Glutamatergic neuron (in vitro differentiated cells): ENCODE measurements at places on chromosomes 2 and 18.
A peak's percentile ranks its signal among the peaks of the same experiment; 100 is the strongest.

- no peak for DNase-seq
Observed at GRCh38 chr2:218748741-218749441, 33.1 kb upstream of the CYP27A1 start.

DNA sequence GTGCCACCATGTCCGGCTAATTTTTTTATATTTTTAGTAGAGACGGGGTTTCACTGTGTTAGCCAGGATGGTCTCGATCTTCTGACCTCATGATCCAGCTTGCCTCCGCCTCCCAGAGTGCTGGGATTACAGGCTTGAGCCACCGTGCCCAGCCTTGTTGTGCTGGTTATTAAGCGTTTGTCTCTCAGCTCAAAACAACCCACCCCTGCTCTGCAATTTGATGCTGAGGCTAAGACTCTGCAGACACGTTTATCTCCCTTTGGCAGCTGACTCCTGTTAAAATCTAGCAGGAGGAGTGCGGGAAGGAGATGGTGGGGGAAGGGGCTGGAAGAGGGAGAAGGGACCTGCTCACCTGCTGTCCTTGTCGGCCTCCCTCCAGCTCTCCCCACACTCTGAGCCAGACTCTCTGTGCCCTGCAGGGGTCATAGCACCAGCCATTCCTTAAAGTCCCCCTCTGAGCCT, 29.9 kb upstream of the IMPA2 start:
- DNase-seq, result peak; percentile 28

DNA sequence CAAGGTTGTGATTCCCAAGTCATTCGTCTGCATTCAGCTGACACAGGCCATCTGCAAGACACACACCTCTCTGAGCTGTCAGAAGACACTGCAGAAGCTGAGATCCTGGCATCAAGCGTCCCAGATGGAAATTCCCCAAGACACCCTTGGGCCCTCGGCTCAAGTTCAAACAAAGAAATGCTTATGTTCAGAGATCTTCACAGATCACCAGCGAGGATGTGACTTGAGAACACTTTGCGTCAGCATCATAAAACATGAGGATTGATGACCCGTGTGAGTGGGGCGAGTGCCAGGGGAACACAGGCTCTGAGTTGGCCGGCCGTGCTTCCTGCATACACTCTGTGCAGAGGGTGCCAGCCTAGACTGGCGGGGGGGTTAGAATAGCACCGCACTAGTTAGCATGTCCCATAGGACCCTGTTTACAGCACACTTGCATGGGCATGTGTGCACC, 36.8 kb downstream of the KCNIP3 start:
- DNase-seq, result peak; percentile 6

GRCh38 chr2:224190936-224191270, 151.8 kb upstream of the SERPINE2 start:
- no peak for DNase-seq

DNA sequence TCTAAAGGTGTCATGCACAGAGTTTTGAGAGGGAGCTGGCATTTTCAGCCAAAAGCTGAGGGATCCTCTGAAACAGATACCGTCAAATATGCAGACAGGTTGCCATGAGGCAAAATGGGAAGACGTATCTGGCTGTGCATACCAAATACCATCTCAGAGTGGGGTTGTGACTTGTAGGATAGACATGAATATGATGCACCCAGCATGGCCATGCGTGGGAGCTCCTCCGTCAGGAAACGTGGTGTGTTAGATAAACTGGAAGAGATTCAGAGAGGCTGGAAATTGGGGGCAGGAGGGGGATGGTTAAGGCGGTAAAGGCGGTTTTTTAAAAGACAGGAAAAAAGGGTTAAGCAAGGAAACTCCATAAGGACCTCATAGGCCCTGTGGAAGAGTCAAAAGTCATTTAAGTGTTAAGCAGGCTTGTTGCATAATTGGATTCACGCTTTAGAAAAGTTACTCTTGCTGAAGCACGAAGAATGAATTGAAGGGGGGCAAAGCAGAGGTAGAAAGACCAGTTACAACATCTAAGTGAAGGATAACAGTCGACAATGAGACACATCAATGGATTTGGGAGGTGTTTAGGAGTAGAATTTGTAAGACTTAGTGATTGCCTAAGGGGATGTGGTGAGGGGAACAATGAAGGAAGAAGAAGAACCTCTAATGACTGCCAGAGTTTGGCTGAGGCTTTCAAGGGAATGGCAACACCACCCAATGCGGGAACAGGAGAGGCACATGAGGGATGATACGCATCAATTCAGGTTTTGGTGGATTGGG, 139.6 kb upstream of the CTAGE1 start:
- no peak for DNase-seq

- no peak for DNase-seq
Observed at GRCh38 chr18:38923540-38923939, 1357.9 kb upstream of the CELF4 start.

DNA sequence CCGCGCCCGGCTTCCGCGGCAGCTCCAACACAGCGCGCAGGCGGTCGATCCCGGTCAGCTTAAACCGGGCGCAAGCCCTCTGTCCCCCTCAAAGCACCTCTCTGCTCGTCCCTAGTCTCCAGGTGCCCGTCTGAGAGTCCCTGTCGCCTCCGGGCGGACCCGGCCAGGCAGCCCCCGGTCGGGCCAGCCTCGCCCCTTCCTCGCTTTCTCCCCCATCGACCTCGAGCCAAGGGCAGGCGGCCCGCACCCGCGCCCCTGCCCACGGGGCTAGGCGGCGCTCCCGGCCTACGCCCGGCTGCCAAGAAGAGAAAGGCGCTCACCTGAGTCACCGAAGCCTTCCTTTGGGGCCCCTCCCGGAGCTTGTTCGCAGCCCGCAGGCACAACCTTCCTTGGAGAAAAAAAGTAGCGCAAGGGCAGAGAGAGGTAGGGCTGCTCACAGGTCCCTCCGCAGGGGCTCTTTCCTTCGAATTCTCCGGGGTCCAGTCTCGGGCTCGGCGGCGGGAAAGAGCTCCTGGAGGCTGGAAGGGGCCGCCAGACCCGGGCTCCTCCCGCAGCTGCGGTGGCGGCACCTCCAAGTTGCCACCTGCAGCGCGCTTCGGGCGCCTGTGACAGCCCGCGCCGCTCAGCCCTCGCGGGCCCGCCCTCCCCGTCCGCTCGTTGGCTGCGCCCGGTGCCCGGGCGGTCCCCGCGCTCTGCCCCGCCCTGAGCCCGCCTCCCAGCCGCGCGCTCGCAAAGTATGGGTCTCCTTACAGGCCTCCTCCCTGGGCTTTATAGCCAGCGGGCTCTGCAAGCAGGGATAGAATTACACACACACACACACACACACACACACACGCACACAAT, 86.5 kb upstream of the EPB41L3 start:
- peak; percentile 85 for DNase-seq

DNA sequence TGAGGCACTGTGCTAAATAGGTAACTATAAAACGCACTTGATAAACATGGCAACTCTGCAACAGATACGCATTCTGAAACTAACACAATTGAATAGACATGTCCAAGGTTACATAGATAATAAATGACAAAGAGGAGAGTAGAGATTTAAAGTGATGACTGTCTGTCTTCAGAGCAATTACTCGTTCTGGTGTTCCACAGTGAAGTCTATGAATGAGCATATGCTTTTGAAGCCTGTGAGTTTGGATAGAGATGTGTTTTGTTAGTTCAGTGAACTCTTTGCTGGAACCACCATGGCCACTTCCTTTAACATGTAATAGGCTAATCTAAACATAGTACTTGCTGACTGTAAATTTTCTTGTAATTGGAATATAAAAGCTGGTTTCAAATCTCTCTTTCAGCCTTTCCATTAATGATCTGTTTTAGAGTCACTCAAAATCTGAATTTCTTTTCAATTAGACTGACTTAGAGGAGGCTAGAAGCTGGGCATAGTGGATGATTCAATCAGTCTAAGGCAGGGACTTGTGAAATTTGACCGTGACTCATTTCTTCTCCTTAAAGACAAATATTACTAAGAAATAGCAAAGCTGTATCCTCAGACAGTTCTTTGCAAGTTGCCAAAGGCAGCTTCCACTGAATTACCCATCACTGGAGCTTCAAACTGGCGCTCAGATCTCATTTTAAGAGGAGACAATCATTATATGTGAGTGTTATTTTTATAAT, 1130.1 kb upstream of the CELF4 start:
- no peak for DNase-seq

DNA sequence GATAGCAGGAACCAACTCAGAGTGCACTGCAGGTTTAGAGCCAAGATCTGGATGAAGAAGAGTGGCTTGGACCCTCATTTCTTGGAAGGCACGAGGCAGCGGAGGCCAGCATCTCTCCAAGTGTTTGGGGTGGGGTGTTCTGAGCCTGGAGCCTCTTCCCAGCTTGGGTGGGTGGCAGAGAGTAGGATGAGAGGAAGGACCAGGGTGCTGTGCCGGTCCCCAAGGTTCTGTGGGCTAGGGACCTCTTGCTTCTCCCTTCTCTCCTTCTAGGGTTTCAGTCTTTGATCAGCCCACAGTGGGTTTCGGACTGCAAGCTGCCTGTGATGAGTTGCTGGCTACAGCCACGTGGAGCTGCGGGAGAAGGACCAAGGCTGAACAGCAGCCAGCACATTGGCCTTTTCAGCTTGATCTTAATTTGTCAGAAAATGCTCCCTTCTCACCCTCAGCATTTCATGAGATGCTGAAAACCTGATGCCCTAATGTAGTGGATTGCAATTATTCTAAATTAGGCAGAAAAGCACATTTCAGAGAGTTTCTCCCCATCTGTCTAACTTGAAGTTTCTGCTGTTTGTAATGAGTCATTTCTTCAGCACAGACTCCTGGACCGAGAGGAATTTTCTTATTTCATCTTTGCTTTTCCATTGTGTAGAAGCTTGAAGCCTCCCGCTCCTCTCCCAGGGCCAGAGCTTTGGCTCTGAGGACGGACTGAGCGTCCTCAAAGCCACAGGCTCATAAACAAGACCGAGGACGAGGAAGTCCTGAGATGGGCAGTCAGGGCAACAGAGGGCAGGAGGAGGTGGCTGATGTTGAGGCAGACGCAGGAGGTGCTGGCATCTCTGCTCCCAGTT, 99.1 kb upstream of the HDAC4 start:
- DNase-seq, result no peak

- DNase-seq, result no peak
Observed at GRCh38 chr2:62410926-62411456, 95.0 kb downstream of the TMEM17 start.

GRCh38 chr18:3984163-3984757, 470.8 kb downstream of the DLGAP1 start:
- DNase-seq, result no peak

DNA sequence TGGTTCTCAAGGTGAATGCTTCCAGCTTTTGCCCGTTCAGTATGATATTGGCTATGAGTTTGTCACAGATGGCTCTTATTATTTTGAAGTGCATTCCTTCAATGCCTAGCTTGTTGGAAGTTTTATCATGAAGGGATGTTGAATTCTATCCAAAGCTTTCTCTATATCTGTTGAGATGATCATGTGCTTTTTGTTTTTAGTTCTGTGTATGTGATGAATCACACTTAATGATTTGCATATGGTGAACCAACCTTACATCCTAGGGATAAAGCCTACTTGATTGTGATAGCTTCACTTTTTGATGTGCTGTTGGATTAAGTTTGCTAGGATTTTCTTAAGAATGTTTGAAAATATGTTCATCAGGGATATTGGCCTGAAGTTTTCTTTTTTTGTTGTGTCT, 112.1 kb downstream of the MBD2 start:
- DNase-seq, result no peak

GRCh38 chr2:86393521-86394491, 47.4 kb upstream of the KDM3A start:
- DNase-seq, result no peak

GRCh38 chr2:45320956-45321355, 290.1 kb downstream of the SRBD1 start:
- DNase-seq, result no peak

- DNase-seq, result no peak
Observed at GRCh38 chr2:198044777-198045176, 240.4 kb downstream of the PLCL1 start.

GRCh38 chr2:217269701-217270484, 410.0 kb upstream of the TNP1 start:
- DNase-seq, result no peak

DNA sequence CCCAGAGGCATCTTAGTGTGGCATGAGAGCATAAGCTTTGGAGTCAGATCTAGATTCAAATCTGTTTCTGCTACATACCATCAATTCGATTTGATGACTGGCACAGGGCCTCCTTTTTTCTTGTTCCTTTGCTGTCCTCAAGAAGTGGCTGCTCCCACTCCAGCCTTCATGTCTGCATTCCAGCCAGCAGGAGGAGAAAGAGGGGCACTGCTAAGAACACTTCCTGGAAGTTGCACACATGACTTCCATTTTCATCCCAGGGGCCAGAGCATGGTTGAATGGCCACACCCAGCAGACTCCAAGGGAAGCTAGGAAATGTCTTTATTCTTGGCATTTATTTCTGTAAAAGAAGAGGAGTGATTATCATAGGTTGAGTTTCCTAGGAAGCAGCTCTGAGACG, 50.4 kb downstream of the EML6 start:
- DNase-seq, result no peak

- no peak for DNase-seq
Observed at GRCh38 chr2:224142397-224143312, 103.6 kb upstream of the SERPINE2 start.

DNA sequence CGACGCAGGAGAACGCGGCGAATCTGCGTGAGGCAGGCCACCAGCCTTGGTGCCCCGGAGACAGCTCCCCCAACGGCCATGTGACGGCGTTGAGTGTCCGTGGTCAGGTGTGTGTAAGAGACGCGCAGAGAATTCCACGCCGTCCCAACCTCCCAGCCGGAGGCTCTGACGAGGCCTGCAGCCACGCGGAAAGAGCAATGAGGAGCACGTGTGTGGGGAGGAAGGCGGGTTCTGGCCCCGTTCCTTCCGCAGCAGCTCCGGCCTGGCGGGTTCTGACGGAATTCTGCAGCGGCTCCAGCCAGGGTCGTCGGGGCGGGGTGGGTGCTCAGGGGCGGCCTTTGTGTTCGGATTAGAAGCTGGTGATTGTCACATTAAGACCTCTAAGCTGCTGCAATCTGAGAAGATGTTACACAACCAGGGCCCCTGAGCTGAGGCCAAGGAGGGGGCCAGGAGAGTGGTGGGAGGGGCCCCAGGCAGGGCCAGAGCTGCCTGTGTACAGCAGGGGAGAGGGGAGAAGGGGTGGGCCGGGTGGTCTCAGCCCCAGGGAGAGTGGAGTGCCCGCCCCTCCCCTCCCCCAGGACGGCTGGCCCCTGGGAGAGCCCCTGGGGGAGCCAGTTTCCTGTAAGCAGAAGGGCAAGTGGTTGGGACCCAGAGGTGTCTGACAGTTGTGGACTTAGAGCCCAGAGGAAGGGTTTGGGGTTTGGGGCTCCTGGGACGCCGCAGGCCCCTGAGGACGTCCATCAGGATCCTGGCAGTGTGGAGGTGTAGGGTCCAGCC, 5.1 kb upstream of the GAL3ST2 start:
- DNase-seq, result peak; percentile 19

DNA sequence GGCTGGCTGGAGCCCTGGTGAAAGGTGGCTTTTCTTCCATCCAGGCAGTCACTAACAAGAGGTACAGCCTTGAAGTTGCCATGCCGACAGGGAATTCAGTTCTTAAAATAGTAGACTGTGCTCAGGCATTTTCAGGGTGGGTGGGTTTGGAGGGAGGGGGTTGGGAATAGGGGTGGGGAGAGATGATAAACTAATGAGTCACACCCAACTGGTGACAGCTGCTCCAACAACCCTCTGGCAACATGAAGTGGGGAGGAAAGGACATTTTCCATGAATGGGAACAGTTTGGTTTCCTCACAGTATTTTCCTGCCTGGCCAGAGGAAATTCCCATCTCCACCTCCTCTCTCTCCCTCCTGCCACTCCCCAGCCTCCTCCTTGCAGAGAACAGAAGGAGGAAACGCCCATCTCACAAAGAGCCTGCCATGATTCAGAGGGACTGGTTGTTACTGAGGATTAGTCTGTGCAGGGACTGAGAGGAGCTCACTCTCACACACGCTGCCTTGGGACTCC, 113.0 kb upstream of the SLC1A4 start:
- DNase-seq, result peak; percentile 25

- DNase-seq, result no peak
Observed at GRCh38 chr2:7847321-7847720, 834.5 kb upstream of the ID2 start.
